Stimulated activated CD4-positive, alpha-beta T cell treated with anti-CD3 and anti-CD28 coated beads, TNF-alpha, amount 100 ng/mL, for 1 hour (primary cell): ENCODE measurements at places on chromosomes 1 and 21.
A peak's percentile ranks its signal among the peaks of the same experiment; 100 is the strongest.

DNA sequence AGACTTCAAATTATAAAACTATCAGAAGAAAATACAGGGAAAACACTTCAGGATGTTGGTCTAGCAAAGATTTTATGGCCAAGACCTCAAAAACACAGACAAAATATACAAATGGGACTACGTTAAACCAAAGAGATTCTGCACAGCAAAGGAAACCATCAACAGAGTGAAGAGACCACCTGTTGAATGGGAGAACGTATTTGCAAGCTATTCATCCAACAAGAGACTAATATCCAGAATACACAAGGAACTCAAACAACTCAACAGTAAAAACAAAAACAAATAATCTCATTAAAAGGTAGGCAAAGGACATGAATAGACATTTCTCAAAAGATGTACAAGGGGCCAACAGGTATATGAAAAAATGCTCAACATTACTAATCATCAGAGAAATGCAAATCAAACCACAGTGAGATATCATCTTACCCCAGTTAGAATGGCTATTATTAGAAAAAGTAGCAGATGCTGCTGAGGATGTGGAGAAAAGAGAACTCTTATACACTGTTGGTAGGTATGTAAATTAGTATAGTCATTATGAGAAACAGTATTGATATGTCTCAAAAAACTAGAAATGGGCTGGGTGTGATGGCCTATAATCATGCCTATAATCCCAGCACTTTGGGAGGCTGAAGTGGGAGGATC lies 112.6 kb downstream of the LRIG2 start:
- no peak for DNase-seq

DNA sequence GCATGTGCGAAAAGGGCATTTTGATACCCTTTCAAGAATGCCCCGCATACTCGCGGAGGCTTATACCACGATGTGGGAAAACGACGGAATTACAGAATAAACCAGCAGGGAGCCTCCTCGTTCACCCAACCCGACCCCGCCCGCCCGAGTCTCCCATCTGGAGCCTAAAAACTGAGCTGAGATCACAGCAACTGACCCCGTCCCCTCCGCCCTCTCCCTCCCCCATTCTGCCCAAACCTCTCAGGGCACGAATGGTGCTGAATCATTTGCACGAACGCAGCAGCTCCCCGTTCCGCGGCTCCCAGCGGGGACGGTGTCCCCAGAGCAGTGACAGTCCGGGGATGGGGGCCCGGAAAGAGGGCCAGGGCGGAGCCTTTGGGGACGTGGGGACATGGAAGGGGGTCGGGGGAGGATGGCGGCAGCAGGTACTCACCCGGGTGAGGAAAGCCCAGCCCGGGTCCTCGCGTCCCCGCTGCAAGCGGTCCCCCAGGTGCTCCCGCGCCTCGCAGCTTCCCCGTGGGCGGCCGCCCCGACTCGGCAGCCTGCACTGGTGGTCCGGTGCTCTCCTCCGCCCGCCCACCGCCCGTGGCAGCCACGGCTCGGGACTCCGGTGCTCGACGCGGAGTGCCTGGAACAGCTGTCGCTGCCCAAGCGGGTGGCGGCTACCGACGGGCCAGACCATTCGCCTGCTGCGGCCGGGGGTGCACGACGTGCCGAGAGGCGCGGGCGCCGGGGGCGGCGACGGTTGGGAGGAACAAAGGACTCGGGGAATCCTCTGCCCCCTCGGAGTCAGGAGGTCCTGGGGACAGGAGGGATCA lies at the start of gene TTLL7:
TSS of gene TTLL7 (minus strand) at position 635 of the 818 bp plus-strand sequence. CDS start 46,921 bp downstream, outside the sequence.
- DNase-seq: peak; percentile 0

DNA sequence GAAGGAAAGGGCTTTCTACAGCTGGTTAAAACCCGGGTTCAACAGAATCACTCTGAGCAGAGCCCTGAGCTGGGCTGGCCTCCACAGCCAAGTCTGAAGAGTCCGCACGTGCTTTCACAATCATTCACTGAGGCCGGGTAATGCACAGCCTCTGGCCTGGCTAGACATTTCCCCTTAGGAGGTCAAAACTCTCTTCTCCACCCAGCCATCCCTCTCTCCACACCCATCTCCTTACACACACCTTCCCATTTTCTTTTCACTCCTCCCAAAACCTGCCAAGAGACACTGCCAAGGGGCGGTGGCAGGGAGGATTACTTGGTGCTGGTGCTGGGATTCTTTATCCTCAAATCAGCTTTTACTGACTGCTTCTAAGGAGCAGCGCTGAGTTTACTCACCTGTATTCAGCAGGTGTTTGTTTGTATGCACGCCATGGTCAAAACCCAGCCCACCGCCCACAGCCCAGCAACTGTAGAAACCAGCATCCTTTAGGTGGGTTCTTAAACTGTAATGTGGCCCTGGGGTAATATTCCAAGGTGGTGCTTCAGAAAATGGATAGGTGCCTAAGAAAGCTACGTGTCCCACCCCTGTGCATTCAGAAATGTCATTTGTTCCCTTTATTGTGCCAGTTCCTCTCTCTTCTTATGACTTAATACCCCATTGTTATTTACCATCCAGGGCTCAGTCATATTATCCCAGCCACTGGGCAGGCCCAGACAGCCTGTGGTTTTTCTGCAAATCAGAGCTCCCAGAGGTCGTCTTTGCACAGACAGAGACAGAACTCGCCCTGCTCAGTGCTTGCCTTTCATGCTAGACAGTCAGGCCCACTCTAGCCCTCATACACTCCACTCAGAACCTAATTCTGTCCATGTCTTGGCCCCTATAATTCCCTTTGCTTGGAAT lies 80.2 kb downstream of the ADSS2 start:
- no peak for DNase-seq

DNA sequence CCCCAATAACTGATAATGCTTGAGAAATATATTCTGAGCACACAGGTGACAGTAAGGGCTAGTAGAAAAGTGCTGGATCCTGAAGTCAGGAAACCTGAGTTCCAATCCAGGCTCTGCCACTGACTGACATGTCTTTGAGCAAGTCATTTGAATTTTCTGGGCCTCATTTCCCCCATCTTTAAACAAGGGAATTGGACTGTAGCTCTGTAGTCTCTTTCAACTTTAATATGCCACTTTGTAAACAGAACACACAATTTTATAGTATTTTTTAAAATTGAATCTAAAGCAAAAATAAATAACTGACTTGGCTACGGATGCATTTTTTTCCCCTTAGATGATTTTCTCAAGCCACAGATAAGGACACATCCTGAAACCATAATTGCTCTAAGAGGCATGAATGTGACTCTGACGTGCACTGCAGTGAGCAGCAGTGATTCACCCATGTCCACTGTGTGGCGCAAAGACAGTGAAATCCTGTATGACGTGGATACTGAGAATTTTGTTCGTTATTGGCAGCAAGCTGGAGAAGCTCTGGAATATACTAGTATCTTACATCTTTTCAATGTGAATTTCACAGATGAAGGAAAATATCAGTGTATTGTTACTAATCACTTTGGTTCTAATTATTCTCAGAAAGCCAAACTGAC lies 37.0 kb downstream of the LRIG2 start:
- DNase-seq: no peak

GRCh38 chr1:160007577-160008200 lies 24.1 kb downstream of the PIGM start:
- DNase-seq: no peak

GRCh38 chr1:224333309-224333926 lies 3.4 kb upstream of the NVL start:
- no peak for DNase-seq

GRCh38 chr1:34884961-34885360 lies 25.4 kb upstream of the SMIM12 start:
- DNase-seq: no peak

GRCh38 chr1:94953746-94954145 lies 26.8 kb upstream of the CNN3 start:
- no peak for DNase-seq

DNA sequence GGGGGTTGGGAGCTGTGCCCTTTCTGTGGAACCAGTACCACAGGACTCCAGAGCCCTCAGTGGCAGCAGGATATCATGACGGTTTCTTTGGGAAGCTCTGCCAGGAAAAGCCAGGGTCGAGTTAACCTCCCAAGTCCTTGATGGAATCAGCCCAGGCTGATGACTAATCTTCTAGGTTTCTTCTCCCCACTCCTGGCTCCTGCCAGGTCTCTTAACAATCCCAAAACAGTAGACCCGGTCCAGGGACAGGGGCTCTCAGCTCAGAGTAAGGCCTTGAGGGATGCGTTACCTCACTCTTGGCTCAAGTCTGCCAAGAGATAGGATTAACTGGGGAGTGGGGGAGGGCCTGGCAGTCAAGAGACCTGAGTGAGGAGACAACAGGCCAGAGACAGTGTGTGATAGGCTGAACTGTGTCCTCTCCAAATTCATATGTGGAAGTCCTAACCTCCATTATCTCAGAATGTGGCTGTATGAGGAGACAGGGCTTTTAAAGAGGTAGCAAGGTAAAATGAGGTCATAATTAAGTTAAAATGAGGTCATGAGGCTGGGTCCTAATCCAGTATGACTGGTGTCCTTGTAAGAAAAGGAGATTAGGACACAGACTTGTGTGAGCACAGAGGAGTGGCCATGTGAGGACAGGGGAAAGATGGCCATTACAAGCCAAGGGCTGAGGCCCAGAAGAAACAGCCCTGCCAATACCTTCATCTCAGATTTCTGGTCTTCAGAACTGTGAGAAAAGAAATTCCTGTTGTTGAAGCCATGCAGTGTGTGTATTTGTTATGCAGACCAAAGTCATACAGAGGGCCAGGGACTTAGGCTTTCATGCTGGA lies 95.0 kb downstream of the BEND5 start:
- no peak for DNase-seq

GRCh38 chr1:21936366-21937031 lies 611 bp downstream of the HSPG2 start:
- no peak for DNase-seq

- no peak for DNase-seq
These were observed 85.8 kb upstream of the ACTL8 start for GRCh38 chr1:17669305-17669704.

GRCh38 chr1:27588256-27589232 lies 15.4 kb downstream of the AHDC1 start:
- DNase-seq: no peak

GRCh38 chr1:7868070-7868780 lies 15.4 kb upstream of the UTS2 start:
- DNase-seq: no peak

- no peak for DNase-seq
These were observed 2.4 kb upstream of the TMEM52 start for GRCh38 chr1:1921459-1921862.

DNA sequence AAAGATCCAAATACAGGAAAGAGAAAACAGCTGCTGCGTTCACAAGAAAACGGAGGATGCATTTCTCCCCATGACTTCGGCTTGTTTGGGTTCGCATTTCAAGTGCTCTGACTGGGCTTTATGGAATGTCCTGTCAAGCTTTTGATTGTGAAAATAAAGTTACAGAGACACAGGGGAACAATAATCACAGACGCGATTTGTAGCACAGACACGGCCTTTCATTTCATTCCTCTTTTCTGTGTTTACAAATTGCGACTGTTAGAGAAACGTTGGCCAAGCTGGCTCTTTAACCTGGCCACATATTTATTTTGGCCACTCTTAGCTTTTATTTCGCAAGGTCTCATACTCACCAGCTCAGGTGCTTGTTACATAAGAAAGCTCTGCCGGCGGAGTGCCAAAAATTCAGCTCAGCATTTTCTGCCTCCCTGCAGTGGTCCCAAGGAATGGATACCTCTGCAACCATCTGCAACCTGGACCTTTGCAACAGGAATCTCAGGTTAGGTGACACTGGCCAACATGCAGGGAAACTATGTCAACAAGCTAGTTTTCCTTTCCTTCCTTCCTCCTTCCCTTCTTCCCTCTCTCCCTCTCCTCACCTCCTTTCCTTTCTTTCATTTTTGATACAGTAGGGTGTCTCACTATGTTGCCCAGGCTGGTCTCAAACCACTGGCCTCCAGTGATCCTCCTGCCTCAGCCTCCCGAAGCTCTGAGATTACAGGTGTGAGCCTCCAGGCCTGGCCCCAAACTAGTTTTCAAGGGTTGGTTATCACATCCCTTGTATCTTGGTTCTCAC lies 58.2 kb upstream of the SLC45A1 start:
- DNase-seq: no peak

DNA sequence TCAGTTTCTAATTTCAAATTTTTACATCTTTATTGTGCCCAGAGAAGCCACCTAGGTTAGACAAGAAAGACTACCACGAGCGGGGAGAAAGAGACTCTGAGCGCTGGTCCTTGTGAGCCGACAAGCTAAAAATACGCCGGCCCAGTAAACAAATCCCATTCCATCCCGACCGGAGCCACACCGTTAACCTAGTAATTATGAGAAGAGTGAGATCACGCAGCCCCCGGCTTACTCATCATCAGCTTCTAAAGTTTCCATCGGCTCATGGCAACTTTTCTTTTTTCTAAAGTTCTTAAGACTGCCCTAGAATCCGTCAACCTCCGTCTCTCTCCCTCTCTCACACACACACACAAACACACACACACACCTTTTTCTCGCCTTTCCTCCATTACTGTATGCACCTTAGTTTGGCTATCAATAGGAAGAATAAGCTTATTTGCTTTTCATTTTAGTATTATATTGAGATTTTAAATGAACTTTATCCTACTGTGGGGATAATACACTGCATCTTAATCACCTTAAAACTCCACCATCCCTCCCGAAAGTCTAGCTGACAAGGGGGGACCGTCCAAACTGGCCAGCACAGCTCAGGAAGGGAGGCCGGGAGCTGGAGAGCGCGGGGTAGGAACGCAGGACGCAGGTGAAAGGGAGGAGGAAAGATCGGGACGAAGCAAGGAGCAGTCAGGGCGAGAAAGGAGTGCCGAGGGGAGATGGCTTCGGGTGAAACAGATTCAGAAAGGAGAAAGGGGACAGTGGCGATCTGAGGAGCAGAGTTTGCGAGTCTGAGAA lies 728 bp downstream of the OTUD7B start:
- DNase-seq: no peak

DNA sequence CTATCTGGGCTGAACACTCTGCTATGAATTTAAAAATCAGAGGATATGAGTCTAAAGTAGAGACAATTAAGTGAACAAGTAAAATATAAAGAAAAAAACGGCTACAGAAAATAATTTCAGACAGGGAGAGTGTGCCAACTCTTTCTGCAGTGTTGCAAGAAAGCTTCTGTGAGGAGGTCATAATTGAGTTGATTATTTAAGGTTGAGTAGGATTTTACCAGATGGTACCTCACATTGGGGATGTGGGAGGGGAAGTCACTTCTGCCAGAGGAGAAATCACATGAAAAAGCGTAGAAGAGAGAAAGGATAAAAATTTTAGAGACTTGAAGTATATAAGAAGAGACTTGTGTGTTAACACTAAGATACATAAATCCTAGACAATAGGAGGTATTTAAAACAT lies 238.0 kb upstream of the NCAM2 start:
- no peak for DNase-seq

DNA sequence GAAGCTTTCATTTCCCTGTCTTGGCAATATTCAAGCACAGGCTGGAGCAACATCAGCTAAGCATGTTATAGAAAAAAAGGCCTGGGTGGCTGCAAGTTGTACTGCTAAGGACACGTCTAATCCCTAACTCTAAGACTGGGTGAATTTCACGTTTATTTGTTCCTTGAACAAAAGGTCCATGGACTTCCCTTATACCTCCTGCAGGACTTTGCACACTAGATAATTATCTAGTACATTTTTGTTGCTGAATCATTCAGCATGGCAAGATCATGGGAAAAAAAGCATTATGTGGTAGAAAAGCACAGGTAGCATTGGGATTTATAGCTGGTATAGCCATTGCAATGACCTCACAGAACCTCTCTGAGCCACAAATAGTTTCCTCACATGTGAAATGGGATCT lies 130.7 kb upstream of the DMRTA2 start:
- DNase-seq: no peak
